ENCODE measurements at places on chromosomes 5 and 9. TPM values are rescaled to one million over a fixed set of nuclear protein-coding genes. Genes with fewer than 3 reads are reported as not detected.
A peak's percentile ranks its signal among the peaks of the same experiment; 100 is the strongest.

DNA sequence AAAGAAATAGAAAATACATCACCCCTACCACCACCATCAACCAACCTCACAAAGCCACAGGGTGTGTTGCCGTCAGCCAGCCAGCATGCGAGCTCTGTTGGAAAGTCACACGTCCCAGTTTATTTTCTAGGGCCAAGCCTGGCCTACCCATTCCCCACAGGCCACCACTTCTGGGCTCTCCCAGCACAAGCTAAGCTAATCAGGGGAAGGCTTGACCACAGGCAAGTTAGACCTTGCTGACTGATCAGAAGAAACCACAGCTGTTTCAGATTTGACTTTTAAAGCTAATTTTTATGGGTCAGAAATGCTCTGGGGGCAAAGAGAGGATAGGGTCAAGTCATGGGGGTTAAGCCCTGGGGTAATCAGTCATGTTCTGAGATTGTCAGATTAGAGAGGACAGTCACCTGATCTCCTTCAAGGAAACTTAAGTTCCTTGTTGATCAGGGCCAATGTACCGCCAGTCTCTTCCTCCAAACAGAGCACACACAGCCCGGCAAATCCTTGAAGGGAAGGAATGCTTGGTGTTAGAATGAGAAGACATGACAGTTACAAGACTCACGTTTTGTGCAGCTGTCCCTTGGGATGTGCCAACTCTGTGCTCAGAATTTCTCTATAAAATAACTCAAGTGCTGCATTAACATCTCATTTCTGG lies 7.6 kb downstream of the SHB start:
- no peak for DNase-seq
- no peak overlapping the region for H3K4me3 ChIP-seq
- peak overlapping the region; percentile 96 for H3K27ac ChIP-seq
- H3K36me3 ChIP-seq = no peaks in the 10 kb centered on the region
- H3K4me1 ChIP-seq = peaks cover 86% of the 10 kb centered on the region

GRCh38 chr9:6153425-6153824 lies 62.2 kb upstream of the IL33 start:
- no peaks in the 10 kb centered on the region for H3K27me3 ChIP-seq
- no peaks in the 10 kb centered on the region for H3K4me1 ChIP-seq
- H3K4me3 ChIP-seq = no peak overlapping the region
- no peak for DNase-seq
- H3K27ac ChIP-seq = no peak overlapping the region
- no peaks in the 10 kb centered on the region for H3K36me3 ChIP-seq

GRCh38 chr5:148558892-148559291 lies 95.4 kb downstream of the HTR4 start:
- no peak for DNase-seq
- H3K27me3 ChIP-seq = no peaks in the 10 kb centered on the region
- no peaks in the 10 kb centered on the region for H3K36me3 ChIP-seq
- H3K4me3 ChIP-seq = no peak overlapping the region

GRCh38 chr9:121466142-121466541 lies 33.5 kb downstream of the GGTA1 start:
- peaks cover 18% of the 10 kb centered on the region for H3K4me1 ChIP-seq
- H3K27ac ChIP-seq = peak overlapping the region; percentile 19
- no peak for DNase-seq

The LRRTM2 gene
- not detected for total RNA-seq

The LECT2 gene
- total RNA-seq = not detected

Measured in heart left ventricle (tissue), 16 donors.